ENCODE measurements at places on chromosomes 7 and 10.

DNA sequence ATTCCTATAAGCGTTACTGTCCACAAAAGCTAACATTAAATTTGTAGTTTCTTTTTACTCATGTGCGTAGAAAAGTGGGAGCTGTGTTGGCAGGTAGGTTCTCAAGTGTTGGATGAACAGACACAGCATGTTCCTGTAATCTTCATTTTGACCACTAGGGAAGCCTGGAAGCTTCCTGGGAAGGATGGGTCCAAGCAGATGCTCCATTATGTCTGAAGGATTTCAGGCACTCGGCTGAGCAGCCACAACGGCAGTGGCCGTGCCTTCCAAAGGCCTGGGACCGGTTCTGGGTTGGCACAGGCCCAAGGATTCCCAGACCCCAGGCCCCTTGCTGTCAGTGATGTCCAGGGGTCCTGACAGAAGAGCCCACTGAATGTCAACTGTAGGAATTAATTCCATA lies 386.3 kb downstream of the TNS3 start:
- DNase-seq: no peak

DNA sequence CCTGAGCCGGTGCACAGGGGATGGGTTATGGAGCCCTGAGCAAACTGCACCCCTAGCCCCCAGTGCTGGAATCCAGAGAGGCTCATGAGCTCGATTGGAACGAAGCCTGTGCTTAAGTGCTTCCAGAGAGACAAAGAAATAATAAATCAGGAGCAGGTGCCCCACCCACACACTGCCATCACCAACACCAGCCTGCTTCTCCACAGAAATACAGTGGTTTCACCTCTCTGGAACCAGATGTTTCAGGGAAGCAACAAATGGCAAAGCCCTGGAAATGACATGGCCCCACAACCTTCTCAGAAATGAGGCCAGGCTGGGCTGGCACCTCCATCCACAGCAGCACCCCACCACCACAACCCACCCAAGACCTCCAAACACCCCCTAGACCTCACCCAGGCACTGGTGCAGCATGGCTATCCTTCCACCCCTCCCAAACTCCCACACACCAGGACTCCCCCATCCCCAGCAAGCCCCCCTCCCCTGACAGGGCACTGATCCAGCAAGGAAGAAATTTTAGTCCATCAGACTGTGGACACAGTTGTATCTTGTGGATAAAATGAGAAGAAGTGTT lies 4.1 kb upstream of the SLC18A3 start:
- DNase-seq: no peak

DNA sequence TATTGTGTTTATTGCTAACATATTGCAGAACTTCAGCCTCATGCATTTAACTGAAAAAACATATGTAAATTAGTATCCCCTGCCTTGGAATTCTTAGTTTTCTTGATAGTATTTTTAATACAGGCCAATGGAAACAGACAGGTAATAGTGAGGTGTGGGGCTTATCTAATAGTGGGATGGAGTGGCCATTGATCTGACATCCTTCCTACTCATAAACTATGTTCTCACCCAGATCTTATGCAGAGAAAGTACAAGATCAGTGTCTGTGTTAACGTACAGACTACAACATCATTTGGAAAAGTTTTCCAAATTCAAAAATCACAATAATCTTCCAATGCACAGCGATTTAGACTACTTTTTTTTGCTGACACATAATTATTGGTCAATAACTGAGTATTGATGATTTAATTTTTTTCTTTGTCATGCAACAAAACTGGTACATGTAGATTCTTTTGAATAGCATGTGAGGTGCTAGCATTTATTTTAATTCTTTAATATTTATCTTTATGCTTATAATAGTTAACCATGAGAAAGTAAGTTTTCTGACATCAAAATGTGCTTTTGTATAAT lies 9.7 kb downstream of the CD36 start:
- DNase-seq: no peak

GRCh38 chr10:131063311-131063710 lies 248.2 kb downstream of the TCERG1L start:
- no peak for DNase-seq

- no peak for DNase-seq
Observed at GRCh38 chr10:120495226-120496009, 38.4 kb downstream of the PLPP4 start.

- no peak for DNase-seq
Observed at GRCh38 chr10:75233444-75234016, 2.2 kb downstream of the COMTD1 start.

DNA sequence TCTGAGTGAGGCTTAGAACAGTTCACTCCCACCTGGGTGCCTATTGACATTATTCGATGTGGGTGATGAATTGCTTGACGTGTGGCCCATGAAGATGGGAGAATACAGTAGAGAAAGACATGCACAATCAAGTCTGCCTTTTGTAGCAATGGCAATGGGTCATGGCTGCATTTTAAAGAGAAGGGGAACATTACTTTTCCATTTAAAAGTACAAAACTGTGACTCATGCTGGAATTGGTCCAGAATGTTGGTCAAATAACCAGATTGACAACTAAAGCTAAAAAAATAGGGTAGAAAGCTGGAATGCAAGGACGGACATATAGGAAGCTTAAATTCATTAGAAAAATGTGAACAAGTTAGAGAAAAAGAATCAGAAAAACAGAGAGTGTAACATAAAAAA lies 104.1 kb upstream of the SLC25A13 start:
- no peak for DNase-seq

DNA sequence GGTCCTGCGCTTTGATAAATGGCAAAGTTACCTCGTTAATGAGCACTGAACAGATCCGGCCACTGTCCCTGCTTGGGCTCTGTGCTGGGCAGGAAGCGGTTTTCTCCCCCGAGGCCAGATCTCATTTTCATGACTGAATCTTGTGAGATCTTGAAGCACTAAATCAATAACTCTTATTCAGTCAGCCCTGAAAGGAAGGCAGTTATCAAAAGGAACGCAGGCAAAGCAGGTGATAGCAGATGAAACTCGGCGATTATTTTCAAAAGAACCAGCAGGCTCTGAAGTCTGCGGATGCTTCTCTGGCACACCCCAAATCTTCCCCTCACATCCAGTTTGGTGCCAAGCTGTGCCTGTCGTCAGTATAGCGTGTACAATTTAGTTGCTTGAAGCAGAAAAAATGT lies 228.7 kb downstream of the BAMBI start:
- DNase-seq: no peak

DNA sequence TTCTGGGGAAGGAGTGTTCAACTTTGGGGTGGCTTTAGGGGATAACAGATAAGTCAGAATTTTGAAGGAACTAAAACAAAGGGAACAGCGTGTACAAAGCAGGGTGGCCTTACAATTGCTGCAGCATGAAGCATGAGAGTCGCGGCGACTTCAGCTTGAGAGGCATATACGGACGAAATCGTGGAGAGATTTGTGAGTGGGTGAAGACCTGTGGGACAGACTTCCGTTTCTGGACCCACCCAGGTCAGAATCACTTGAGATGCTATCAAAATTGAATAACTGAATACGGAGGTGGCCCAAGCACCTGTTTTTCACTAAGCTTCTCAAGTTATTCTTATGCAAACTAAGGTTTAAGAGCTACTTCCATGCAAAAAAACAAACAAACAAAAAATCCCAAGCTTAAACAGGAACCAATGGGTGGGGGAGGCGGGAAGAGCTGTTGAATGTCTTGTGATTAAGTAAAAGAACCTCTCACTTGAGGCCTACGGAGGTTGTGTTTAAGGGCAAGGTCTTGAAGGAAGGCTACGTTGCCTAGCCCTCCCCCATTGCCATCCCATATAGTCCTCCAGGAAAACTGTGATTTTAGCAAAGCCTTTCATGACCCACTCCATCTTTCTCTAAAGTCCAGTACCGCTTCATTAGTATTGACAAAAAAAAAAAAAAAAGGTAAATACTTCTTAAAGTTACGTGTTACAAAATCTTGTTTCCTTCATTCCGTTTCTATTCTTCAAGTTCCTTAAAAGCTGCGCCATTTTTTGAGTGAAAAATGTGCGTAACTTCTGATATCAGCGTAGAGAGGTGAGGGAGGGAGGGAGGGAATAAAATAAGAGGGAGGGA lies 1.3 kb upstream of the TRIM24 start:
- DNase-seq: no peak

GRCh38 chr7:1466524-1467271 lies 7.4 kb upstream of the MICALL2 start:
- DNase-seq: no peak

GRCh38 chr7:16627236-16627635 lies 18.3 kb downstream of the ANKMY2 start:
- no peak for DNase-seq

- peak; percentile 81 for DNase-seq
Observed at GRCh38 chr10:130179640-130180039, 43.4 kb downstream of the GLRX3 start.

- no peak for DNase-seq
Observed at GRCh38 chr10:29329420-29329819, 40.5 kb downstream of the LYZL1 start.

DNA sequence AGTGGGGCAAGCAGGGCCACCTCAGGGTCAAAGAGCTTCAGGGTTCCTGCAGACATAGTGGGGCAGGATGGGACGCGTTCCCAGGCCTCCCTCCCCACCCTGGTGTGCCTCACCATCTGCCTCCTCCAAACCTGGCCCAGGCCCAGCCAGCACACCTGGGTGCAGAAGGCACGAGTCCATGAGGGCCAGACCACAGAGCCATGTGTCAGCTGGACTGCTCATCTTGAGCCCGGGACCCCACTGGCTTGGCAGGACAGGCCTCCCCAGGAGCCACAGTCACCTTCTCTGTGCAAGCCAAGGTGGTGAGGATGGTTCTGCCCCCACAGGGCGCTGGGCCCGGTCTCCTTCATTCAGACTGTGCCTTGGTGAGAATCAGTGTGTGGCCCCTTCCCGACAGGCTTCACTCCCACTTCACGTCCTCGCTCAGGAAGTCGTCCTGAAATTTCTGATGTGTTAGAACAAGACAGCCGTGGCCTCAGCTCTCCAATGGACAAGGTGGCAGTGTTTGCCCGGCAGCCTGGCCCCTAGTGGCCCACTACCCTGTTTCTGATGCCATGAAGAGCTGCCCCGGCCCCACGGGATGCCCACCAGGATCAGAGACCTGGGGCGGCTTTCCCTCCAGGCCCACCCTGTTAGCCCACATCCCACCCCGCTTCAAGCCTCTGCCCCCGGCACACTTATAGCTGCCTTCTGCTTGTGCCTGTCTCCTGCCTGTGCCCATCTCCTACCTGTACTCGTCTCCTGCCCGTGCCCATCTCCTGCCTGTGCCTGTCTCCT lies 59.6 kb upstream of the EBF3 start:
- DNase-seq: no peak

DNA sequence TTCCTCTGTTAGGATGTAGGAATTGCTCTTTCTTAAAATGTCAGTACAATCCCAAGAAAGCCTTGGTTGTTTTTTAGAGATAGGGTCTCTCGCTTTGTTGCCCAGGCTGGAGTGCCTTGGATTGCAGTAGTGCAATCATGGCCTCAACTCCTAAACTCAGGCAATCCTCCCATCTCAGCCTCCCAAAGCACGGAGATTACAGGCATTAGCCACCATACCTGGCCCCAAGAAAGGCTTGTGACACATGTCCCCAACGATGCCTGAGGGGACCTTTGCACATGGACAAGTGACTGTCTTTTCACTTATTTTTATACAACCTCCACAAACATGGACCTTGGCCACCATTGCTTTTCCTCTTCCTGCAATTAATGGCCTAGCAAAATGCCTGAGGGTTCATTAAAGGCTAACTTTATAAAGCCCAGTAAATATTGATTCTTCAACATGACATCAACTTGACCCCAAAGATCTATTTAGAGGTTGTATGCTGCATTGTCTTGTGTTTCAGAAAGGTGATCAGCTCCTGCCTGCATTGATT lies 10.0 kb upstream of the SPOCK2 start:
- no peak for DNase-seq

DNA sequence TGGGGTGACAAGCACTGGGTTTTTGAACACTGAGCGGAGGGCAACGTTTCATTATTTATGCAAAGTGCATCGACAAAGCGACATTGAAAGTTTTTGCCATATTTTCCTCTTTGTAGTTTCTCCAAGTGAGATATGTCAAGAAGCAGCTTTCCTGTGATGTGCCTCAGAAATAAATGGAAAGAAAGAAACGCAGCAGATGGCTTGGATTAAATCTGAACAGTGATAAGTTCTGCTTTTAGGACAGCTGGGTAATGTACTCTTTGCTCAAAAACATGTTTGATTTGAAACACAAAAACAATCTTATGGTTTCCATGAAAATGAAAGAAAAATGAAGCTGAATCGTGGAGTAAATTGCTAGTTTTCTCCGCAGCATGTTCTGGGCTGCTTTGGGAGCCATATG lies 166.3 kb downstream of the PTPRN2 start:
- DNase-seq: peak; percentile 42

DNA sequence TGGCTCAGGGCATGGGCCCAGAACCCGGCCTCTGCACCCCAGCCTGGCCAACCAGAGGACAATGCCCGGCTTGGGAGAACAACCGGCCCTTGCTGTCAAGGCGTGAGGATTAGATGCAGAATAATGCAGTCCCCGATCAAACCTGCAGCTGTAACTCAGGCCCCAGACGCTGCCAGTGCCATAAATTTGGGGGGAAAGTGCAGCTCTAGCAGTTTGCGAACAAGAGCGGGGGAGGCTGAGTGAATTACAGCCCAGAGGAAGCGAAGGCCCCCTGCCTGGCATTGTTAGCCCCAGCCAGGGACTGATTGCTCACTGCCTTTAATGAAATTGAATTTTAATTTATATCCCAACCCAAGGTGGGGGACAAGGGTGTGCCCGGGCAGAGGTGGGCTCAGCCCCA lies 38.0 kb upstream of the GNA12 start:
- no peak for DNase-seq

DNA sequence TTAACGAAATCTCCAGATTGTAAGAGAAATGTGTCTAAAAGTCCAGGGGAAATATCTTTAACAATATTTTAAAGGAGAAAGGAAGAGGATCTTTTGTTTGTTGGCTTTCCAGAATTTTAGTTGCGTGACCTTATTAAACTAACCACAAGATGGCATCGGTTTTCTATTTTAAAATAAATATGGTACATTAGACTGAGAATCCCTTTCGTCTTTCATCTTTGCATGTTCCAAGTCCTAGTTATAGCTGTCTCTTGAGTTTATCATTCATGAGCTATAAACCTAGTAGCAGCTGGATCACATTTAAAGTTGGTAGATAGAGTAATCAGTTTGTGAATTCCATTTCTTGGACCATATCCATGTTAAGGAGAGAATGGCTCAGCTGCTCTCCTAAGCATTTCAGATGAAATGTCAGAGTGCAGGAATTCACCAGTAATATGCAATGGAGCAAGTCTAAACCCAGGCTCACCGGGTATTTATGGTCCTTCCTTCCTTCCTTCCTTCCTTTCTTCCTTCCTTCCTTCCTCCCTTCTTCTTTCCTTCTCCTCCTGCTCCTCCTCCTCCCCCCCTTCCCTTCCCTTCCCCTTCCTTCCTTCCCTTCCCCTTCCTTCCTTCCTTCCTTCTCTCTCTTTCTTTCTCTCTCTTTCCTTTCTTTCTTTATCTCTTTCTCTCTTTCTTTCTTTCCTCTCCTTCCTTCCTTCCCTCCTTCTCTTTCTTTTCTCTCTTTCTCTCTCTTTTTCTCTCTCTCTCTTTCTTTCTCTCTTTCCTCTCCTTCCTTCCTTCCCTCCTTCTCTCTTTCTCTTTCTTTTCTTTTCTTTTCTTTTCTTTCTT lies 57.8 kb upstream of the RAB18 start:
- peak; percentile 47 for DNase-seq

- DNase-seq: no peak
Observed at GRCh38 chr7:114879554-114879953, 42.3 kb upstream of the MDFIC start.

- no peak for DNase-seq
Observed at GRCh38 chr7:43872406-43873110, 3.2 kb upstream of the MRPS24 start.
